Muscle of leg (tissue), 16 donors: ENCODE measurements at places on chromosomes 12 and 14. TPM values are rescaled to one million over a fixed set of nuclear protein-coding genes. Genes with fewer than 3 reads are reported as not detected.

RIPK3 gene
- total RNA-seq: 2.0 TPM

TMEM132C gene
- 0.89 TPM for total RNA-seq

DNA sequence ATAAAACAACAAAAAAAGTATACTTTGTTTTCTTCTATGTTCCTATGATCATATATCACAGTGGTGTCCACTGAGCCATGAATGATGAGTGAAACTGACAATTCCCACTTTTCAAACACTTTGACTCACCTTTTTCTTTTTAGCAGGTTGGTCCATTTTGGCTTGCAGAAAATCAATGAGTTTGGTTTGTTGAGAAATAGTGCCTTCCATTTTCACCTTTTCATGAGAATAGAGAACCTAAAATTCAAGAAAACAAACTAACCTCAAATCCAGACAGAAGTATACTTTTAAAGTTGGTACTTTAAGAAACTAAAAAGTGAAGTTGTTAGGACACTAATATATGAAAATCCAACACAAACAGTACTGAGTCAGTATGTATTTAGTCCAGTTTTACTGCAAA is 52.4 kb downstream of the PRKAB1 start:
- no peak for DNase-seq

DNA sequence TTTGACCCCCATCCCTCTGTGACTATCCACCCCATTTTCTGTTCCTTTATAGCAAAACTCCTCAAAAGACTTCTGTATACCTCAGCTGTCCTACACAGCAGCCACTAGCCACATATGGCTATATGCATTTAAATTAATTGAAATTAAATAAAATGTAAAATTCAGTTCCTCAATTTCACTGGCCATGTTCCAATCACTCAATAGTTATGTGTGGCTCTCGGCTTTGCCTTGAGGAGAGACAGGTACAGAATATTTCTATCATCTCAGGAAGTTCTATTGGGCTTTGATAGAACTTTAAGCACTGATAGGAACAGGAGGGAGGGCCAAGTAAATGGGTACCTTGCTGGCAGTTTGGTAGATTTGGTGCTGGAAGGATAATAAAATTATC is 280.3 kb upstream of the AMIGO2 start:
- DNase-seq: no peak

SCNN1A gene
- total RNA-seq: not detected

DNA sequence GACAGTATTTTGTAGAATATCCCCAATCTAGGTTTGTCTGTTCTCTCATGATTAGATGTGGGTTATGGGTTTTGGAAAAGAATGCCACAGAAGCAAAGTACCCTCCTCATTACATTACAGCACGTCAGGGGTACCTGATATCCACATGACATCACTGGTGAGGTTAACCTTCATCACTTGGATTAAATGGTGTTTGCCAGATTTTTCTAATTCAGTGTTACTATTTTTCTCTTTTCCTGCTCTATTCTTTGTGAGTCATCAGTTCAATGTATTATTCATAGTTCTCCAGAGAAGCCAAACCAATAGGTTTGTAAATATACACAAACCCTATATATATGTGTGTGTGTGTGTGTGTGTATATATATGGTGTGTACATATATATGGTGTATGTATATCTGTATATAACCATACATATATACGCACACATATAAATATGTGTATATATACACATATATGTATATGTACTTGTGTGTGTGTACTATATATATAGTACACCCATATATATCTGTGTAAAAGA is 131.4 kb downstream of the LMNTD1 start:
- no peak for DNase-seq

DNA sequence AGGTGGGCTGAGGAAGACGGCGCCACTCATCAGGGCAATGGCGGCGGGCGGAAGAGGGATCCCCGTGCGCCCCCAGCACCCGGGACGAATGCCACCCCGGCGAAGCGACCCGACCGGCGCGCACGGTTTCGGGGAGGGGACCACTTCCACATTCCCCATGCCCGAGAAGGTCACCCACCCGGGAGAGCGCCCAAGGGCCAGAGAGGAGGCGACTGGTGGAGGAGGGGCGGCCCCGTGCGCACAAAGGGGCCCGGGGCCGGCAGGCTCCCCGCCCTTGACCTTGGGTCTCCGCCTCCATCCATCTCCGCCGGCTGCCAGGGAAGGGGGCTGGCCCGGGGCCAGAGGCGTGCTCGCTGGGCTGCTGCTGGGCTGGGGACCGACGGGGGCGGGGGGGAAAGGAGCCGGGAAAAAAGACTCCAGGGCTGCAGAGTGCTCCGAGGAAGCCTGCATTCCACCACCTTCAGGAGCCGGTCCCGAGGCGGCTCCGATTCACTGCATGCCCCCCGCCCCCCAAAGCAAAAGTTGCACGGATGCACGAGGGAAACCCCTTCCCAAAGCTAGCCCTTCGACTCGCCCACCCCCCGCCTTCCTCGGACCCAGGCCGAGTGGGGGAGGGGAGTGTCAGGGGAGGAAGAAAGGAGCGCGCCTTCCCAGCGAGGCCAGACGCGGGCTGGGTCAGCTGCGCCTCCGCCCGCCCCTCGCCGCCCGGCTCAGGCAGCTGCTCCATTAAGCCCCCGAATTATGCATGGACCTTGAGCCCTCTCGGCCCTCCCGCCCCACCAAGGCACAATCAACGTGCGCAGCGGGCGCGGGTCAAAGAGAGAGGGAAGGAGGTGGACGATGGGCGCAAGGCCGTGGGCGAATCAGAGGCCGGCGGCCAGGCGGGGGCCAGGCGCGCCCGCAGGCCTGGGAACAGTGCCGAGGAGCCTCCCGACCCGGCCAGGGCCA is 26.2 kb downstream of the BCL11B start:
- DNase-seq: peak; percentile 69

ALX1 gene
- total RNA-seq: 0.62 TPM

GLIPR1 gene
- 11.3 TPM for total RNA-seq

HOXC4 gene
- 10.1 TPM for total RNA-seq

- no peak for DNase-seq
These were observed 6.8 kb upstream of the SIVA1 start for GRCh38 chr14:104746071-104746545.

- no peak for DNase-seq
These were observed 168.1 kb downstream of the ADGRD1 start for GRCh38 chr12:131121705-131122405.

DNA sequence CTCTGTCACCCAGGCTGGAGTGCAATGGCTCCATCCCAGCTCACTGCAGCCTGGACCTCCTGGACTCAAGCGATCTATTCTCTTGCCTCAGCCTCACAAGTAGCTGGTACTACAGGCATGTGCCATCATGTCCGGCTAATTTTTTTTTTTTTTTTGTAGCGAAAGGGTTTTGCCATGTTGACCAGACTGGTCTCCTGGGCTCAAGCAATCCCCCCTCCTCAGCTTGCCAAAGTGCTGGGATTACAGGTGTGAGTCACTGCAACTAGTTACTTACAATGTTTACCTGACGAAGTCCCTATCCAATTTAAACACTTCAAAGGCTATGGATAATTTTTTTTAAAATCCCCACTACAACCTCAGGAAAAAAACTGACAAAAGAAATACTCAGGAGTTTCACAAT is 1.8 kb downstream of the KRR1 start:
- no peak for DNase-seq

SLC39A2 gene
- total RNA-seq: 0.04 TPM

DNA sequence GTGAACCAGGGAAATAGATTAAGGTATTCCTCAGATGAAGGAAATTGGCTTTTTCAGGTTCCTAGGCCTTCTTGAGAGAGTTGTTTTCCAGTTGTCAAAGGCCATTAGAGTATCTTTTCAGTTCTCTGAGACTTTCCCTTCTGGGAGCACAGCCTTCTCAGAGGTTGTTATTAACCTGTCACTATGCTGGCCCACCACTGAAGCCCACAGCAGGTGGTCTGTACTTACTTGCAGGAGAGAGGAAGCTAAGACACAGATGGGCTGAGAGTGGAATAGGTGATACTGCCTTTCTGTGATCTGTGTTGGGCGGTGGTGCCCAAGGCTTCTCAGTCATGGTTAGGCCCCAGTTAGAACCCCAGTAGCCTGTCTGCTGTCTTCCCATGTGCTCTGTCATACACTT is 22.8 kb upstream of the GALNT16 start:
- no peak for DNase-seq

ARHGDIB gene
- 37.9 TPM for total RNA-seq

GRCh38 chr12:106274575-106275121 is 26.8 kb upstream of the CKAP4 start:
- peak; percentile 16 for DNase-seq

- DNase-seq: peak; percentile 60
These were observed 237.9 kb downstream of the IPO8 start for GRCh38 chr12:30457621-30458289.

DNA sequence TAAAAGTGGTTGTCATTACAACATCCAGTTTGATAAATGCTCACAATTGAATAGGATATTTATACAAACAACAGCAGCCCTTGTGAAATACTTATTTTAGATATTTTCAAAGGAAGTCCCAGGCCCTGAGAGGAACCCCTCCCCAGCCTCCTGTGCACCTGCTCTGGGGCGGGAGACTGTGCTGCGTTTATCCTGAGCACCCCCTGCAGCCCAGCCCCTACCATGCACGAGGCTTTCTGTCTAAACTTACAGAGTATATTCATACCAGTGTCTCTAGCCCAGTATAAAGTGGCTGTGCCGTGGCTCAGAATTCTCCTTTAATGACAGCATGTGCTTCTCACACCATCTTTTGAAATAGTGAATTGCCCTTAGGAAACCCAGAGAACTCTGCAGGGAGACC is 1084.3 kb downstream of the TMEM121 start:
- DNase-seq: no peak

FAM161B gene
- 6.6 TPM for total RNA-seq

- no peak for DNase-seq
These were observed 183.7 kb upstream of the TMEM132C start for GRCh38 chr12:128083132-128083729.

TGFB3 gene
- total RNA-seq: 109 TPM

RBP5 gene
- total RNA-seq: 0.49 TPM

DNA sequence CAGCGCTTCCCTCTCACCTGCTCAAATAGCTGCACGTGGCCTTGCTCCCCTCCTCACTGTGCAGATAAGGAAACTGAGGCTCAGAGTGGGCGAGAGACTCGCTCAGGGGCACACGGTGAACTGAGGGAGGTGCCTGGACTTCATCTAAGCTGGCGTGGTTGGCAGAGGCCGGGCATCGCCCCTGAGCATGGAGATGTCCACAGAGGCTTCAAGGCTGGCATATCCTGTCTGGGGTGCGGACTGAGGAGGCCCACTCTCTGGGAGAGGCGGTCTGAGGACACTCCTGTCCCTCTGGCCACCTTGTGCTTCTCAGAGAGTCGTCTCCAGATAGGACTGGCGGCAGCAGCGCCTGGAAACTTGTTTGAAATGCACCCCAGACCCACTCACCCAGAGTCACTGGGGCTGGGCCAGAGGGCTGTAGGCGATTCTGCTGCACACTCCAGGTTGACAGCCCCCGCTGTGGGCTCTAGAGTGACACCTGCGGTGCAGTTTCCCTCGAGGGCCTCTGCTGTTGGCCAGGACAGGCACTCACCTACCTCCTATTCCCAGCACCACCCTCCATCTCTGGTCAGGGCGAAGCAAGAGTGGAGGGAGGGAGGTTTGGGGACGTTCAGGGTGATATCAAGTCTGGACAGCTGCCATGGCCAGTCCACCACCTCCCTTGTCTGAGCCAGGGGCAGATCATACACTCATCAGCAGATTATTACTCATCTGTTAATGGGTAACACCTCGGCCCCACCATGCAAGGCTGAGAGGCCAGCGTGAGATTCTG is 11.2 kb upstream of the LBHD2 start:
- DNase-seq: no peak

- DNase-seq: no peak
These were observed 68.9 kb upstream of the NCOR2 start for GRCh38 chr12:124636138-124636978.

RITA1 gene
- total RNA-seq: 12.7 TPM

RIMKLB gene
- total RNA-seq: 74.8 TPM

PPP1R1A gene
- 17.6 TPM for total RNA-seq

- DNase-seq: peak; percentile 58
These were observed 88.3 kb downstream of the TESC start for GRCh38 chr12:117010693-117011451.

DNA sequence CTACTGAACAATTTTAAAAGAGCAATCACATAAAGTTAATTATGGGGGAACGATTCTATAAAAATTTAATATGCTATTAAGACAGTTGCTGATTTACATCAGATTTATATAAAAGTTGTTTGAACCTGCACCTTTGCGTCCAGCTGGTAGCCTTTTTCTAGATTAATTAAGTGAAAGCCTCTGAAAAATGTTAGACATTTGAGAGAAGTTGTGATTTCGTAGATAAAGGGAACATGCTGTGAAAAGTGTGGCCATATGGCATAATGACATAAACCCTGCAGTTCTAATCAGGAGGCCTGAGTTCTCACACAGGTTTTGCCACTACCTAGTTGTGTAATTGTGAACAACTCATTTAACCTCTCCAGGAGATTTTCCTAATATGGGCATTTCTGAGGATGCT is 187.2 kb downstream of the TMTC2 start:
- DNase-seq: no peak

FAM90A1 gene
- 0.09 TPM for total RNA-seq

PTHLH gene
- total RNA-seq: 2.5 TPM

TMEM263 gene
- 51.4 TPM for total RNA-seq

GRCh38 chr12:51822956-51823355 is 25.6 kb downstream of the FIGNL2 start:
- no peak for DNase-seq

BCL7A gene
- 7.8 TPM for total RNA-seq

DNA sequence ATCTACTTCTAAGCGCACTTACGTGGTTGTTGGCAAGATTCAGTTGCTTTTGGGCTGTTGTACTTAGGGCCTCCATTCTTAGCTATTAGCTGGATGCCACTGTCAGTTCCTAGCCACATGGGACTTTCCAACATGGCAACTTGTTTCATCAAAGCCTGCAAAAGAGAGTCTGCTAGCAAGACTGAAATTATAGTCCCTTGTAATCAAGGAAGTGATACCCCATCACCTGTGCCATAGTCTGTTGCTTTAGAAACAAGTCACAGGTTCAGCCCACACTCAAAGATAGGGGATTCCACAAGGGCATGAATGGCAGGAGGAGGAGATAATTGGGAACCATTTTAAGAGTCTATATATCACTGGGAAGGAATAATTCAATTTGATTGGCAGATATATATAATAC is 27.1 kb upstream of the SLC17A8 start:
- no peak for DNase-seq

SCARB1 gene
- total RNA-seq: 7.3 TPM

C14orf119 gene
- 46.0 TPM for total RNA-seq
